ENCODE measurements at places on chromosomes 16 and 17. TPM values are rescaled to one million over a fixed set of nuclear protein-coding genes. Genes with fewer than 3 reads are reported as not detected.

- H3K4me1 ChIP-seq, result peaks cover 22% of the 10 kb centered on the region
- H3K27me3 ChIP-seq, result no peaks in the 10 kb centered on the region
- H3K36me3 ChIP-seq, result no peaks in the 10 kb centered on the region
- DNase-seq, result no peak
- H3K4me3 ChIP-seq, result no peak overlapping the region
Measured at GRCh38 chr17:81333616-81334368, 38.7 kb upstream of the SLC38A10 start.

The P2RX1 gene
- total RNA-seq, result 22.5 TPM

- H3K4me3 ChIP-seq, result no peak overlapping the region
- no peak for DNase-seq
- no peaks in the 10 kb centered on the region for H3K4me1 ChIP-seq
- H3K36me3 ChIP-seq, result no peaks in the 10 kb centered on the region
- no peak overlapping the region for H3K27ac ChIP-seq
- H3K27me3 ChIP-seq, result no peaks in the 10 kb centered on the region
Measured at GRCh38 chr17:79620207-79621038, 9.6 kb upstream of the RBFOX3 start.

DNA sequence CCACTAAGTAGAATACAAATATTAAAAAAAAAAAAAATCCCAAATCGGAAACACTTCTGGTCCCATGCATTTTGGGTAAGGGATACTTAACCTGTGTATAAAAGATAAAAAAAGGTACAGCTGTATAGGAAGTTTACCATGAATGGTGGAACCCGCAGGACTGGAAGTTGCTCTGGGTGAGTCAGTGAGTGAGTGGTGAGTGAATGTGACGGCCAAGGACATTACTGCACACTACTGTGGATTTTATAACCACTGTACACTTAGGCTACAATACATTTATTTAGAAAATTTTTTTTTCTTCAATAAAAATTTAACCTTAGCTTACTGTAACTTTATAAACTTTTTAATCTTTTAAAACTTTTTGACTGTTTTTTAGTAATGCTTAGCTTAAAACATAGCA, 71.3 kb upstream of the BCAR1 start:
- no peaks in the 10 kb centered on the region for H3K4me1 ChIP-seq
- H3K27me3 ChIP-seq, result no peaks in the 10 kb centered on the region
- H3K36me3 ChIP-seq, result no peaks in the 10 kb centered on the region
- H3K4me3 ChIP-seq, result no peak overlapping the region

DNA sequence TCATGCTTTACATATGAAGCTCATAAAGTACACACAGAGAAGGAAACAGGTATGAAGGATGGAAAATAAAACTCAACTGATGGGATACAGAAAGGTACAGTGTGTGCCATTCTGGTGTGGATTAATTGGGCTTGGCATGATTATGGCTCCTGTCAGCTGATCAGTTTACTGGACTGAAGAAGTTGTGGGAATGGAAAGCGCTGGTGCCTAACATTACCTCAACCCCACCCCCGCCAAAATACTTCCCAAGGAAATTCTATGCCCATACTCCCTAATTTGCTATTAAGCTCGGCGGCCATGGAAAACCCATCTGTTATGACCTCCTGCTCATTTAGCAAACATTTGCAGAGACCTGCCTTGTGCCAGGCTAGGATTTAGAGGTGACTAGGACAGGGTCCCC, 16.6 kb upstream of the PMFBP1 start:
- H3K4me3 ChIP-seq, result no peak overlapping the region
- no peaks in the 10 kb centered on the region for H3K36me3 ChIP-seq
- no peaks in the 10 kb centered on the region for H3K27me3 ChIP-seq
- peak overlapping the region; percentile 77 for H3K27ac ChIP-seq
- H3K4me1 ChIP-seq, result no peaks in the 10 kb centered on the region
